ENCODE measurements at places on chromosomes 7 and 10. TPM values are rescaled to one million over a fixed set of nuclear protein-coding genes. Genes with fewer than 3 reads are reported as not detected.

Gene RBP4
- polyA plus RNA-seq = 0.73 TPM

Gene TACC2
- polyA plus RNA-seq = 45.2 TPM

Gene CYP3A5
- 1.5 TPM for polyA plus RNA-seq

Gene SORCS1
- 17.5 TPM for polyA plus RNA-seq

Gene FXYD4
- 0.49 TPM for polyA plus RNA-seq

Gene CYP3A7
- 0.16 TPM for polyA plus RNA-seq

Gene FRA10AC1
- polyA plus RNA-seq = 46.6 TPM

Gene EPO
- polyA plus RNA-seq = 0.34 TPM

Gene PDGFA
- 47.9 TPM for polyA plus RNA-seq

Gene GNGT1
- not detected for polyA plus RNA-seq

Gene PBLD
- 92.0 TPM for polyA plus RNA-seq

Gene PIP
- not detected for polyA plus RNA-seq

Gene GRM8
- 9.5 TPM for polyA plus RNA-seq

Gene CALHM3
- not detected for polyA plus RNA-seq

Gene PANK1
- 46.5 TPM for polyA plus RNA-seq

Gene CAMK2B
- polyA plus RNA-seq = 2.9 TPM

Gene SPDYE11
- polyA plus RNA-seq = 1.2 TPM

Gene ANKRD22
- polyA plus RNA-seq = 0.28 TPM

Gene PTPN12
- 74.2 TPM for polyA plus RNA-seq

Gene PTPRN2
- polyA plus RNA-seq = 6.6 TPM

Gene WNT8B
- polyA plus RNA-seq = 0.74 TPM

Gene TMEM236
- 0.24 TPM for polyA plus RNA-seq

Gene NUDT13
- polyA plus RNA-seq = 10.4 TPM

Gene PTF1A
- not detected for polyA plus RNA-seq

Gene AGR2
- polyA plus RNA-seq = 62.8 TPM

Gene INA
- polyA plus RNA-seq = 0.18 TPM

Gene UNC5B
- polyA plus RNA-seq = 57.0 TPM

Gene PHKG1
- 3.0 TPM for polyA plus RNA-seq

Gene SDK1
- polyA plus RNA-seq = 8.4 TPM

Gene ADGRA1
- polyA plus RNA-seq = 2.4 TPM

Gene FBXL13
- 3.5 TPM for polyA plus RNA-seq

Gene CADPS2
- polyA plus RNA-seq = 51.7 TPM

Gene NEURL1
- polyA plus RNA-seq = 1.9 TPM

Gene UNCX
- polyA plus RNA-seq = 7.5 TPM

Gene TAC1
- 0.56 TPM for polyA plus RNA-seq

Gene ZNF479
- not detected for polyA plus RNA-seq

Gene TAS2R39
- polyA plus RNA-seq = not detected

Gene RTKN2
- polyA plus RNA-seq = 12.3 TPM

Gene PARD3
- polyA plus RNA-seq = 71.1 TPM

Gene GIMAP7
- polyA plus RNA-seq = 12.7 TPM

All from renal pelvis (tissue), 12 donors.